ENCODE measurements at places on chromosomes 16 and 17. TPM values are rescaled to one million over a fixed set of nuclear protein-coding genes. Genes with fewer than 3 reads are reported as not detected.
A peak's percentile ranks its signal among the peaks of the same experiment; 100 is the strongest.

DNA sequence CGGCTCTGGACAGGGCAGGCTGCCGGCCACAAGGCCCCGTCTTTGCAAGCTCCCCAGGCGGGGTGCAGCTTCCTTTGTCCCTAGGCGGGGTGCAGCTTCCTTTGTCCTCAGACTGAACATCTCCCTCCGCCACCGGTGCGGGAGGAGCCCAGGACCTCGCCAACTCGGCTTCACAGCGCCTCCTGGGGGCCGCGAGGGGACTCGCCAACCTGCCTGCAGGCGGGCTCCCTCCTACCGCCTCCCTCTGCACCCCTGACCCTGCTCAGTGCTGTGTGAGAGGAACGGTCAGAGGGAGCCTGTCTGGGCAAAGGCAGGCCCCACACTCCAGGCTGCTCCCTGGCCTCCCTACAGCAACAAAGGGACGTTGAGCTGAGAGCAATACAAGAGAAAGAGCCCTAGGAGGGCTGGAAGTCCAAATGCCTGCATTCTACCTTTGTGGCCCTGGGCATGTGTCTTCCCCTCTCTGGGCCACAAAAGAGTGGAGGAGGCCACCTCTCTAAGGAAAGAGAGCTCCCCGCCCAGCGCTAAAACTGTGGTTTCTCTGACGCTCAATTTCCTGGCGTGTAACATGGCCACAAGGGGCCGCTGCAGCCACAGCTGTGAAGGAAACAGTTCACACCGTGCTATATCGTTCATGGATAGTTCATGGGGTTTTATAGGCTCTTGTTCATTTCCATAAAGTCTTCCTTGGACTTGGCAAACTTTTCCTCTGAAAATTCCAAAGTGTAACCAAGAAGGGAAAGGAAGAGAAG is 20.9 kb upstream of the KRT19 start:
- DNase-seq: peak; percentile 89

DNA sequence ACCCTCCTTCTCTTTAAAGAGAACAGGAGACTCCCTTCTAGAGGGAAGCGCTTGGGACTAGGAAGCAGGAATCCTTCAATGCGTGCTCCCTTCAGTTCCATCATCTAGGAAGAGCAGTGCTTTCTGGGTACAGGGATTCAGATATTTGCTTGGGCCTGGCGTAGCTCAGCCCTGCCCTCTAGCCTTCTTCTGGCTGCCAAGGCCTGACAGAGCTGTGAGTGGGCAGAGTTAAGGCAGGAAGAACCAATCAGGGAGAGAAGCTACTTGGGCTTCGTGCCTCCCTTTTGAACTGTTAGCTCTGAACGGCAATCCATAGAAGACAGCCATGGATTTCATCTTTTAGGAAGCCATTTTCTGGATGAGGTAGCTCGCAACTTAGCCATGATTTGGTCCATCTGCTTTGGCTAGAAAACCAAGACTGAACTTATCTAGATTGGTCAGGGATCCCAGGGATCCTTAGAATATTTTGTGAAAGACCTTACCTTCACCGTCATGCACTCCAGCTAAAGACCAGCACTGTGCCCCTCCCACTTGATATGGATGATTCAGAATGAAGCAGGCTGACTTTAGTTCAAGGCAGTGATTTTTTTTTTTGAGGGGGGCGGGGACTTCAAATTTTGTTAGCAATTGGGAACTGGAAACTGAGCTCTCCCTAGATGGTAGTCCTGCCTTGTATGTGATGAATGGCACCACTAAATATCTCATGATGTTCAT is 2.5 kb upstream of the CORO6 start:
- no peak for DNase-seq

DNA sequence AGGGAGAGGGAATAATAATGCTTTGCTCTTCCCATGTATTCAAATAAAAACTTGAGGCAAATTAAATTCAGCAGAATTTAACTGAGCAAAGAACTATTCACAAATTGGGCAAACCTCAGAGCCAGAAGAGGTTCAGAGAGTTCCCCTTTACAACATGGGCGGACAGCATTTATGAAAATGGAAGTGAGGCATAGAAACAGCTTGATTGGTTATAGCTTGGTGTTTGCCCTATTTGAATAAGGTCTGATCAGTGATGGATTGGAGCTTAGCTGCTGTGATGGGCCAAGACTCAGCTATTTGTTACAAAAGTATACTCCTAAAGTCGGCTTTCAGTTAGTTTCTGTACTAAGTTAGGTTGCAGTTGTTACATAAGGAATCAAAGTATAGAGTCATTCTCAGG is 63.0 kb downstream of the TMEM100 start:
- DNase-seq: no peak

DNA sequence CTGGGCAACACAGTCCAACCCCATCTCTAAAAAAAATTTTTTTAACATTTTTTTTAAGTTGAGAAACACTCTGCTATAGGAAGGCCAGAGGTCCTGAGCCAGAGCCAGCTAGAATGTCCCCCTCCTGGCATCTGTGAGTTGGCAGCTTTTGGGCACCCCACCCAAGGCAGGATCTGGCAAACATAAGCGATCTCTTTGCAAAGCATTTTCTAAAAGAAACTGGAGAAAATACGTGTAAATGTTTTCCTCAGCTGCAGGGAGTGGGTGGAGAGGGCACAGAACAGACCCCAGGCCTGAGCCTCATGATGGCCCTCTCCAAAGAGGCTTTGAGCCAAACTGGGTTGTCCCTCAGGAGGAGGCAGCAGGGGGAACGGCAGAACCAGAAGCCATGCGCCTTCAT is 11.7 kb downstream of the CAVIN1 start:
- no peak for DNase-seq

DNA sequence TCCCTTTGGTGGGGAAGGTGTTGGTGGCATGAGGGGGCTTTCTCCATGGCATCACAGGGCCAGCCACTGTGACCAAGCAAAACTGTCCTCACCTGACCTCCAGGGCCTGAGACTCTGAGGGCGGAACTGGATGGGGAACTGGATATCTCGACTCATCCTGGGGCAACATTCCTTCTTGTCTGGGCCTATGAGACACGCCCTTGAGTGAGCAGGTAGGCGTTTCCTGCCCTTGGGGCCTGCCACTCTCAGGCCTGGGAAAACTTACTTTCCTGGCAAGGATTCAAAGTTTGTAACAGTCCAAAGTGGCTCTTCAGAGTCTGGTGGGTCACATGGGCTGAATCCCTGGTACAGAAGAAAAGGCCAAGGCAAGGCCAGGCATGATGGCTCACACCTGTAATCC is 9.6 kb downstream of the MT1X start:
- DNase-seq: peak; percentile 26

GRCh38 chr17:34420254-34420766 is 57.3 kb upstream of the CCL1 start:
- peak; percentile 50 for DNase-seq

DNA sequence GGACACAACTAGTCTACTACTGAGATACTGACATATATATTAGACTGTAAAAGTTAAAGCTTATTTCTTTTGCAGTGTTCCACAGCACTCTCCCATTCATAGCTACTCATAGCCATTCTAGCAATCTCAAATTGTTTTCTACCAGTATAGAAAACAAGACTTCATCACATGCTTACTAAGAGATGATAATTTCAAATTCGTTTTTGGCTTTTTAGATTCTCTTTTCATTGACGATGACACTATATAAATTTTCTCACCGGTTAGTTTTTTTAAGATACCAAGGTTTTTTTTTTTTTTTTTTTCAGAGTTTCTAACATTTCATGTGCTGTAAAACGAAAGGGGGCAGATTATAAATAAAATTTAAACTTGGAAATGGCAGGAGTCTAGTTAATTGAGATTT is 17.9 kb downstream of the IKZF3 start:
- no peak for DNase-seq

DNA sequence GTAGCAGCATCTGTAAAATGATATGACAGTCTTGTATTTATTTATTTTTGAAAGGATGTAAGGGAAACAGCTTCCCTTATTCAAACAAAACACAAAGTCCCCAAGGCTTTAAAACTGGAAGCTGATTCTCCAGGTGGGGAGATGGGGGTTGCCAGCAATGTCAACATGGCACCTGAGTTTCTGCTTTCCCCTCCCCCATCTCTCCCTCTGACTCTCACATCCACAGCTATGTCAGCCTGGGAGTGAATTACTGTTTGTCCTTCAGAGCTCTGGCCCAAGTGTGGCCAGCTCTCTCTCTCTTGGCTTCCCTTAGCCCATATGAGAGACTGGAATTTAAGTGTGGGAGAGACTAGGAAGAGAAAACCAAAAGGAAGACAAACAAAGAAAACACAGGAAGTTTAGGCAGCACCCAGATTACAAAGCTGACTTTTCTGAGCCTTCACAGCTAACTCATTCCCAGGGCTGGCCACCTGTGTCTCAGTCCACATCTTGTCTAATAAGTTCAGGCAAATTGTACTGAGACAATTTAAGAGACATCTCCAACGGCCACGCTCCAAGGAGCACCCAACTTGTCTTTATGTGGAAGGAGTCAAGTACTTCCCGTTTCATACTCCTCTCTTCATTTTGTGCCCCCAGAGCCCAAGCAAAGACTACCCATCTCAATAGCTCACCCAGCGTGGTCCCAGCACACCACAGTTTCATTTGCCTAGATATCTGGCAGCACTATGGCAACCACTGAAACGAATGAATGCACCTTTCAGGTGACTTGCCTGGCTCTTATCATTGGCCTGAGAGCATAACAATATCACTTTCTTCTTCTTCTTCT is 69.2 kb downstream of the SOX9 start:
- DNase-seq: no peak

DNA sequence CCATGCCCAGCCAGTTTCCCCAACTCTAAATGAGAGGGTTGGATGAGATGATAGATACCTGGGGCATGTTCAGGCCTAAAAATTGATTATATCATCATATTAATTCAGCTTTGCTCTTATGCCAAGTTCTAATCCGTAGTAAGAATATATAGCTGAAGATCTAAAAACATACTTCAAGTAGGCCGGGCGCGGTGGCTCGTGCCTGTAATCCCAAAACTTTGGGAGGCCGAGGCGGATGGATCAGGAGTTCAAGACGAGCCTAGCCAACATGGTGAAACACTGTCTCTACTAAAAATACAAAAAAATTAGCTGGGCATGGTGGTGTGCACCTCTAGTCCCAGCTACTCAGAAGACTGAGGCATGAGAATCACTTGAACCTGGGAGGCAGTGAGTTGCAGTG is 12.0 kb downstream of the PLA2G10 start:
- no peak for DNase-seq

GRCh38 chr16:87189426-87189825 is 127.8 kb downstream of the C16orf95 start:
- no peak for DNase-seq

GRCh38 chr17:38874505-38875400 is 4.9 kb downstream of the LASP1 start:
- DNase-seq: no peak

- no peak for DNase-seq
Measured at GRCh38 chr16:85755929-85756768, 5.3 kb upstream of the C16orf74 start.

DNA sequence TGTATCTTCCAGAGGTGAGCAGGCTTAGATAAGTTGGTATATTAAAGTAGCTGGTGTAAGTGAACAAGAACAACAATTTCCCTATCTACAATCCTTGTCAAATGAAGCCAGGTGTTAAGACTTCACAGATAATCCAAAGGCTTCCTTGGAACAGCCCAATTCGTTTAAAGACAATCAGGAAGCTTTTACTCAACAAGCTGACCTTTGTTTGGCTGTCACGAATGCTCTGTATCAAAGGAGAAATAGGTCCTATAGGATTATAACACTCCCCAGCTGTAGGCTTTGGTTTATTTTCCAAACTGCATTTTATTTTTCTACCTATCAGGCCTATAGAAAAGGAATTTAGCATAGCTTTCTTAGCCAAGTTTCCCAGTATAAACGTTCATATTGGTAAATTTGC is 766.5 kb upstream of the GOT2 start:
- DNase-seq: no peak

DNA sequence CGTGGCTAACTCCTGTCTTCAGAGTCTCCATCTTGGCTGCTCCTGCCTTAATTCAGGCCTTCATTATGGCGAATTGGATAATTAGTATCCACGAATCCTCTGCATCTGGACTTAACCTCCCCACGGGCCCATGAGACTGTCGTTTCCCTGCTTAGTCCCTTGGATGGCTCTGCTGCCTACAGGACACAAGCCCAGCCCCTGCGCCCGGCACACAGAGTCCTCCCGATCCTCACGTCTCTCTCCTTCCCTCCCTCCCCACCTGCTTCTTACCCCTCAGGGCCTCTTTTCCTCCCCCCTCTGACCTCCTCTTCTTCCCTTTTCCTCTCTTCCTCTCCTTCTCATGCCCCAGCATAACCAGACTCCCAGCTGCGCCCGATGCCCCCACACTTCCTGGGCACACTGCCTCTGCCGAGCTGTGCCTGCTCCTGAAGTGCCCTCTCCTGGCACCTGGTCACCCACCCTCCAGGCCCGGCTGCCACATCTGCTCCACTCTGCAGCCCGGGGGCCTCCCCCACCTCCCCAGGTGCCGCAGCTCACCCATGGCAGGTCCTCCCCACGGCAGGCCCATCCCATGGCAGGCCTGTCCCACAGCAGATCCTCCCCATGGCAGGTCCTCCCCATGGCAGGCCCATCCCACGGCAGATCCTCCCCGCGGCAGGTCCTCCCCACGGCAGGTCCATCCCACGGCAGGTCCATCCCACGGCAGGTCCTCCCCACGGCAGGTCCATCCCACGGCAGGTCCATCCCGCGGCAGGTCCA is 45.9 kb downstream of the RPH3AL start:
- DNase-seq: no peak

- no peak for DNase-seq
Measured at GRCh38 chr17:41733348-41734138, 900 bp downstream of the HAP1 start.

GRCh38 chr17:34235389-34236028 is 19.6 kb upstream of the CCL2 start:
- DNase-seq: no peak

DNA sequence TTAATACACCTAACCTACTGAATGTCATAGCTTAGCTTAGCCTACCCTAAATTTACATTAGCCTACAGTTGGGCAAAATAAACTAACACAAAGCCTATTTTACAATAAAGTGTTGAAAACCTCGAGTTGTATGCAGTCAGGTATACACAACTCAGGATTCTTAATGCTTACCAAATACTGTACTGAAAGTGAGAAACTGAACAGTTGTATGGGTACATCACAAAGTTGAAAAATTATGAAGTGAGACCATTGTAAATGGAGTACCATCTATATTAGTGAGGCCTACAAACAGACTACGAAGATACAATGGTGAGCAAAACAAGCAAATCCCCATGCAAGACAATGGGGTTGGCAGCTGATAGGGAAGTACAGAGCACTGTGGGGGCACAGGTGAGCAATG is 79.7 kb downstream of the VAT1L start:
- DNase-seq: no peak

DNA sequence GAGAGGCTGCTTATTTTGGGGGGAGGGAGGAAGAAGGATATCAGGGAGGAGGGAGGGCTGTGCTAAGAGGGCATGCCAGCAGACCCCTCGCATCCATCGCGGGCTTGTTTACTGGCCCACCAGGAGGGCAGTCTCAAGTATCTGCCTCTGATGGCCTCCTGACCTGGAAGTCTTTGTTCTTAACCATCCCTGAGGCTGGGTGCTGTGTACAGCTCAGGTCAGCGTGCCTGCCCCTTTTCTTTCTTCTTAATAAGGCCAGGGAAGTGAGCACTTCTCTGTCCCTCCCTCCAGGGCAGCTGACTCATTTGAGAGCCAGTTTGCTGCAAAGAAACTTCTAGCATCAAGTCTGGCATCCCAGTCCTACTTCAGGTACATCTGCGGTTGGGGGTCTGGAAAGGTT is 157.0 kb downstream of the CCDC182 start:
- no peak for DNase-seq

GRCh38 chr17:75813081-75814020 is 28.7 kb downstream of the UNK start:
- DNase-seq: no peak

The GTF3C1 gene
- polyA plus RNA-seq: 90.1 TPM

The CYTH1 gene
- polyA plus RNA-seq: 28.6 TPM

The GPRC5C gene
- 80.8 TPM for polyA plus RNA-seq

The ELAC2 gene
- polyA plus RNA-seq: 75.4 TPM

The MCRIP2 gene
- polyA plus RNA-seq: 15.5 TPM

The RTN4RL1 gene
- 1.00 TPM for polyA plus RNA-seq

The PRSS8 gene
- polyA plus RNA-seq: 54.4 TPM
